ENCODE measurements at places on chromosomes 3 and 15.

DNA sequence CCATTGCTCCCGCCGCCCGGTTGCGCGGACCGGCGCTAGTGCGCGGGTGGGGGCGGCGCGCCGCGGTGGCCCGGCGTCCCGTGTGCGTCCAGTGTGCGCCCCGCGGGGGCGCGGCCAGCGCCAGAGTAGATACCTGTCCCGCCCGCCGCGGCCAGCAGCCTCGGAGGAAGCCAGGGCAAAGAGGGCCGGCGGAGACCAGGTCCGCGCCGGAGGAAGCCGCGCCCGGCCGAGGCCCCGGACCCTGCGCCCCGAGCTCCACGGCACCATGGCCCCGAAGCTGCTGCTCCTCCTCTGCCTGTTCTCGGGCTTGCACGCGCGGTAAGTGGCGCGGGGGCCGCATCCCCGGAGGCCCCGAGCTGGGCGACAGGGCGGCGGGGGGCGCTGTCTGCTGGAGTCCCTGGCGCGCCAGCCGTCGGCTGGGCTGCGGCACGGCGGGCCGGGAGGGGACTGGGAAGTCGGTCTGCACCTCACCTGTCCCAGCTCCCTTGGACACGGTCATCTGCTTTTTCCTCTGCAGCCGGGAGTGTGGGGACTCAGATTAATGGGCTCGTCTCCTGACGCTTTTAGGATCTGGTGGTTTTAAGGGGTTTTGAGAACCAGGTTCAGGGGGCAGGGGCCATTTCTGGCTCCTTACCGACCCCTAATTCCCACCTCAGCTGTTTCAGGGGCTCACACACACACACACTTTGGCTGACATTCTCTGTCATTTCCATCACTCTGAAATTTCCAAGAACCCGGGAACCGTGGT, 464 bp downstream of the GABRG3 start:
- no peak for DNase-seq

GRCh38 chr3:99776516-99777209, 41.0 kb upstream of the CMSS1 start:
- DNase-seq, result no peak

GRCh38 chr15:29920515-29920914, 98.2 kb upstream of the TJP1 start:
- DNase-seq, result no peak

DNA sequence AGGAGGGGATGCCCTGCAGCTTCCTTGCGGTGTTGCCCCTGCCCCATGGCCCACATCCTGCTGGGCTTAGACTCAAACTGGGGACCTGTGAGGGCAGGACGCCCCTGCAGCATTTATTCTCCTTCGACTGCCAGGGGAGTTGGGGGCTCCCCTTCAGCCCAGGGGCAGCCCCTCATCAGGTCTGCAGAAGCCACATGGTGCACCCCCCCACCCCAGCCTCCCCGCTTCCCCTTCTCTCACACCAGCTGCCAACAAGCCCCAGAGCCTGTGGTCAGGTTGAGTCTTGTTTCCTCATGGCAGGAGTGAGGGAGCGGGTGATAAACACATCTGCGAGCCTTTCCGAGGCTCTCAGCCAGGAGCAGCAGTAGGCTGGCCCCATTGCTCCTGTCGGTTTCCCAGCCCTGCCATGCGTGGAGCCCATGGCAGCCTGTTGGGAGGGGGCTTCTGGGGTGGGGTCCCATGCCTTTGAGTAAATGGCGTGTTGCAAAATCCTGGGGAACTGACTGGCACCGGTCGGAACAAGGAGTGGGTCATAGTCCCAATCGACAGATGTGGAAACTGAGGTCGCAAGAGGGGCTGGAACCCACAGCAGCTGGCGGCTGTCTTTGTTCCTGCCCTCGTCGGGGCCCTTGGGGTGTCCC, 27.8 kb downstream of the WNT7A start:
- no peak for DNase-seq

- DNase-seq, result no peak
Measured at GRCh38 chr15:68994149-68994548, 20.3 kb upstream of the NOX5 start.

- no peak for DNase-seq
Measured at GRCh38 chr15:55494931-55495330, 13.1 kb downstream of the DNAAF4 start.

DNA sequence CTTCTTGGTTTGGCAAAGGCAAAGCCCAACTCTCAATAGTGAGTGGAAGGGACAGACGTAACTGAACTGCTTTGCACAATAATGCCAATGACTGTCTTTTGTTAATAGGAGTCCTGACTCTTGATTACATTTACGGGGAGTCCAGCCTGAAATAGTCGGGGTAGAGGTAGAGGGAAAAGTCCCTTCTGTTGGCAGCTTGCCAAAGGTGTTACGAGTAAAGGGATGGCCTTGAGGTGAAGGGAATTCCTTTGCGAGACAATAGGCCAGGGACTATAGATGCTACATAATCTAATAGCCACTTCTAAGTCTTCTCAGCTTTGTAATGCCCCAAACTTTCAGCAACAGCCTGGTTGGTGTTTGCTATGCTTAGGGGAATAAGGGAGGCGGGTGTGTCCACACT, 2.2 kb upstream of the SENP2 start:
- DNase-seq, result no peak

DNA sequence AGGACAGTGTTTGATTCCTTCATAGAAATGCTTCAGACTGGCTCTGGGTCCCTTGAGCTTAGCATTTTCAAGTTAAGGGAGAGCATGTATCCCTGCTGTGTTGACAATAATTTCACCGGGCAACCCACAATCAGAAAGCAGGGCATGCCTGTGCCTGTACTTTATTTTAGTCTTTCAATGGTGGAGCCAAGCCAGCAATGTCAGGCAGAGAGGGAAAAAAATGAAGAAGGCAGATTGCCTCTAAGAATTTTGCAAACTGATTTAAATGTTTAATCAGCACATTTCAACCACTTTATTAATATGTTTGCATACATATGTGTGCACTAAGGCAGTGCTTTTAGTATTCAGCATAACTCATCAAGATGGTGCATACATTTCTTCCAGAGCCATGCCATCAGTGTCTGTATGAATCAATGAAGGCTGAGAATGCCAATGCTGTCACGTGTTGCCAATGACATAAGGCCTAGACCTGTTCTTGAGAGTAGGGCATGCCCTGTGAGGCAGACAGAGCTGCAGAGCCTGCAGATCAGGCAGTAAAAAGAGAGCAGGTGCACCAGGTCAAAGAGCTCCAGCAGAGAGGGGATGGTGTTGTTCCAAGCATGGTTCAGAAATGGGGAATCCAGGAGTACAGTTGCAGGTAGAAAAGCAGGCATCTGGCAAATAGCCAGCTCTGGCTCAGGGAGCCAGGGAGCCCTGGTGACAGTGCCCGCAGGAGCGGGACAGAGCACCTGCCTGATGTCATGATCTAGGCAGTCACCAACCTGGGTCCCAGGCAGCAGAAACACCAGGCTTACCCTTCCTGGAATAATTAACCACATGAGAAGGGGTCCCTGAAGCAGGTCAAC, 508.5 kb downstream of the GABRG3 start:
- no peak for DNase-seq

DNA sequence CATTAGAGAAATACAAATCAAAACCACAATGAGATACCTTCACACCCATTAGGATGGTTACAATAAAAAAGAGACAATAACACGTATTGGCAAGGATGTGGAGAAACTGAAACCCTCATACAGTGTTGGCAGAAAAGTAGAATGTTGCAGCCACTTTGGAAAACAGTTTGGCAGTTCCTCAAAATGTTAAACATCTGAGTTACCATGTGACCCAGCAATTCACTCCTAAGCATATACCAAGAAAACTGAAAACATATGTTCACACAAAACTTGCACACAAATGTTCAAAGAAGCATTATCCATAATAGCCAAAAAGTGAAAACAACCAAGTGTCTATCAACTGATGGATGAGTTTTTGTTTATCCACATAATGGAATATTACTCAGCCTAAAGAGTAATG, 166.9 kb upstream of the FAM3D start:
- DNase-seq, result no peak

DNA sequence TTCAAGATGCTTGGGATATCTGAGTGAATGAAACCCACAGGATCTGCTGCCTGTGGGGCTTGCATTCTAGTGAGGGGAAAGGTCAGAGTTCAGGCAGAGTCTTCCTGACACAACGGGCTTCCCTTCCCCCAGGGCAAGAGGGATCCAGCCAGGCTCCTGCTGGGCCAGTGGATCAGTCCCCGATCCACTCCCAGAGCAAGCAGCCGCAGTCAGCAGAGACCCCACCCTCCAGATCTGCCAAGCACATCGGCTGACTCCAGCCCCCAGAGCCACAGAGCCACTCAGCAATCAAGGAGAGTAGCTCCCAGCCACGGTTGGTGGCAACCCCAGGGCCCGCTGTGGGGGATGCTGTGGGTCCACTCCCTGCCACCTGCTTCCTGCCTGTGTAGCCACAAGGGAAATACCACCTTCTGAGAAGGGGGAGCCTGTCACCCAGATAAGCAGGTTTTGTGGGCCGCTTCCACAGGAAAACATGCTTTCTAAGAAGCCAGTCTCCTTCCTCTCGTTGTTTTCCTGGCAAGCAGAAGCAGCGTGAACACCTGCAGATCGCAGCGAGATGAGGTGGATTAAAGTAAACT, 44.9 kb downstream of the CPN2 start:
- no peak for DNase-seq

GRCh38 chr15:56492791-56493555, 28.0 kb upstream of the MNS1 start:
- no peak for DNase-seq

- DNase-seq, result no peak
Measured at GRCh38 chr15:85757939-85758654, 36.6 kb downstream of the KLHL25 start.

DNA sequence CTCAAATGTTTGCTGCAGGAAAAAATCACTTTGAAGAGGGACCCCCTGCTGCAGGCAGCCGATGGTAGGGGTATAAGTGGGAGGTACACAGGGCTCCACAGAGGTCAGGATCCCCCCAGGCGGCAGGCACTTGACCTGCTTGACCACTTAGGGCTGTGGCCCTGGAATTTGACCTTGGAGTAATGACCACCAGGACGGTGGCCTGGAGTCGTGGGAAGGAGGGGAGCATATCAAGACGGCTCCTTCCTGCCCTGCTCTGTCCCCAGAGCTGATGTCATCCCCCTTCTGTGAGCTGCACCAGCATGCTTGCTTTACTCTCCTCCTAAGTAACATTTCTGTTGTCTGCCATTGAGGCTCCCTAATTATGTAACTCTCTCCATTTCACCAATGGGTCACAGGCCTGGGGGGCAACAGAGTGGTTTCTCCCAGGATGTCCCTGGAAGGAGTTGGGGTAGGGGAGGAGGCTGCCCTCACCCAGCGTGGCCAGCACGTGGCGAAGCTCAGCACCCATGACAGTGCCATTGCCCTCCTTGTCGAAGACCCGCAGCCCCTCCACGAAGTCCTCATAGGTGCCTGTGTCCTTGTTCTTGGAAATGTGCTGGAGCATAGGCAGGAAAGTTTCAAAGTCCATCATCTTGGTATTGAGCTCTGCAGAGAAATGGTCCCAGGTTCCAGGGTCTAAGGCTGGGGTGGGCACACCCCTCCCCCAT, 4.1 kb downstream of the MYL3 start:
- DNase-seq, result no peak

- no peak for DNase-seq
Measured at GRCh38 chr3:54859184-54859583, 68.7 kb downstream of the LRTM1 start.

- DNase-seq, result no peak
Measured at GRCh38 chr3:52398670-52399081, 46.2 kb downstream of the SEMA3G start.

- no peak for DNase-seq
Measured at GRCh38 chr3:133213937-133214336, 175.7 kb downstream of the TMEM108 start.

DNA sequence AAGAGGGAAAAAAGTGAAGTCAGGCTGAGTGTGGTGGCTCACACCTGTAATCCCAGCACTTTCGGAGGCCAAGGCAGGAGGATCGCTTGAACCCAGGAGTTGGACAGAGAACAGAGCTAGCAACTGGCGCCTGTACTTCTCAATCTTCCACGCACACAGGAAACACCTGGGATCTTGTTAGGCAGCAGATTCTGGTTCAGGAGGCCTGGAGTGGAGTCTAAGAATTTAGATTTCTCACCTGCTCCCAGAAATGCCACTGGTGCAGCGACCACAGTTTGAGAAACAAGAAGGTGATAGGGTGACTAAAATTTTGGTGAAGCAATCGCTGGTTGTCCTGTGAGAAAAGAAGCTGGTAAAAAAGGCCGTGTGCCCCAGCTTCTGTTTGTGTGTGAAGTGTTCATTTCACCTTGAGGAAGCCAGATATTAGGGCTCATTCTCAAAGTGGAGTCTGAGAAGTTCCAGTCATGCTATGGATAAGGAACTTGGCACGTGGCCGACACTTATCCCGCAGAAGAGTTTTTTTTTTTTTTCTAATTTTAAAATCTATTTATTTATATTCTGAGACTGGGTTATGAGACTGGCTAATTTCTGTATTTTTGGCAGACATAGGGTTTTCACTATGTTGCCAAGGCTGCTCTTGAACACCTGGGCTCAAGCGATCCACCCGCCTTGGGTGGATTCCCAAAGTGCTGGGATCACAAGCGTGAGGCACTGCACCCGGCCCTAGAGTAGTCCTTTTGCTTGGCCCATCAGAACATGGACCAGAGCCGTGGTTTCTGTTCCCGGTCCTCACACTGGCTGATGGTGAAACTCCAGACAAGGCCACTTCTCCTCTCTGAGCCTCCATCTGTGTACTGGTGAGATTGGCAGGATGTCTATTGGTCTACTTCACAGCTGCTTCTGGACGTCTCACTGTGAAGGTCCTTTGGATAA, 324.6 kb upstream of the PROK2 start:
- no peak for DNase-seq

GRCh38 chr3:171156401-171157010, 130.0 kb upstream of the SLC2A2 start:
- no peak for DNase-seq

- DNase-seq, result no peak
Measured at GRCh38 chr3:46905213-46905560, 27.7 kb downstream of the PTH1R start.

DNA sequence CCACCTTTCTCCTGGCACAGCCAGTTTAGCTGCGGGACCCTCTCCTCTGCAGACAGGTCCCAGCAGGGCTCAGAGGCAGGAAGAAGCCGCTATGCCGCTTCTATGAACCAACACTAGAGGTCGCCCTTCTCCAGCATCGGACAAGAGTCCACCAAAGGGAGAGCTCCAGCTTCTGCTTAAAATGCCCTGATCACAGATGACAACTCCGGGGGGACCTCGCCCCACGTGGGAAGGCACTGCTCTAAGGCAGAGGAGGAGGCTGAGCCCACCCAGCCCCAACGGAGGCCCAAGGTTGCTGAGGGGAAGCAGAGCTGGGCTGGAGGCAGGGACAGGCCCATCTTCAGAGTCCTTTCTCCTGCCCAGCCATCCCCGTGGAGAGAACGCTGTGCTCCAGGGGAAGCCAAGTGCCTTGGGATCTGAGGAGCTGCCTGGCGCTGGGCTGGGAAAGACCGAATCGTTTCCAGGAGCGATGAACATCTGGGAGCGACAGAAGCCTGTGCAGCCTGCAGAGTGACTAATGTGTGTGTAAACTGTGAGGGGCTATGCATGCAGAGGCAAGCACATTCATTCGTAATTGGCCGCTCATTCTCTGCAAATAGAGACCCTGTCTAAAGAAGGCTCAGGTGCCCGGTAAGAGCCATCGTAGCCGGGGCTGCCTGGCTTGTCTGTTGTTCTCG, 43.5 kb upstream of the BDH1 start:
- peak; percentile 52 for DNase-seq
